Neural progenitor cell (in vitro differentiated cells): ENCODE measurements at places on chromosomes 3 and 15.

DNA sequence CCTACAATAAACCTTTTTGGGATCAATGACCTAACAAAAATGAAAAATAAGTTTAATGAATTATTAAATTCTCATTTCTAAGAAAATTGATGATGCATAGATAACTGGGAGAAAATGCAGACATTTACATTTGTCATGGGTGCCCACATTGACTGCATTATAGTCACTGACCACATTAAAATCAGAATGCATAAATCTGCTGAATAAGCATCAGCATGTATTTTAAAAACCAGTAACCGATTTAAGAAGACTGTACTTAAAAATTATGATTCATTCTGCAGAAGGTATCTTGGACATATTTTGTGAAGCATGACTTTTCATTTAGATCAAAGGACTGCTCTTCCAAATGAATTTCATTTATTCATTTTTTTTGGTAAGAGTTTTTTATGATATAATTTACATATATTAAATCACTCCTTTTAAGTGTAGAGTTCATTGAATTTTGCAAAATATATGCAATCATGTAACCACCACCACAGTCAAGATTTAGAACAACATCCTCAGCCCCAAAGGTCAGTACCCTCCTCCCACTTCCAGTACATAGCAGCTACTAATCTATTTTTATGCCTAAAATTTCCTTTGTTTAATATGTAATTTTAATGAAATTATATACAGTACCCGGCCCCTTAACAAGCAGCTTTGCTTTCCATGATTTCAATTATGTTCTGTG is 11.8 kb downstream of the KCNH8 start:
- no peak for DNase-seq

GRCh38 chr15:72155003-72155621 is 36.9 kb downstream of the SENP8 start:
- no peak for DNase-seq

GRCh38 chr3:134839990-134840389 is 44.9 kb downstream of the EPHB1 start:
- DNase-seq = no peak

GRCh38 chr3:149604125-149604875 is 53.5 kb downstream of the WWTR1 start:
- peak; percentile 69 for DNase-seq

DNA sequence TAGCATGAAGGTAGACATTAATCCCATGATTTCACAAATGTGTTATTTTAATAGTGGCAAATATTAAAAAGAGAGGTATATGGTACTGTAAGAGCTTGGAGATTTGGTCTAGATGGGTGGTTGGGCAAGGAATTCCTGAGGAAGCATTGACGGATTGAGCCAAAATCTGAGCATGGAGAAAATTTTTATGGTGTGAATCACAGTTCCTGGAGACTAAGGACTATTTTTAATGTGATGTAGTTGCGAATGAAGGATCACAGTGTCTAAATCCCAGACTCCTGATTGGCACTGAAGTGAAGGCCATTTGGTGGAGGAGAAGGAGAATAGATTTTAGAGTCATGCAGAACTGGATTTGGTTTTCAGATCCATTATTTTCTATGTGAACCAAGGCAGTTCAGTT is 188.7 kb upstream of the FEZF2 start:
- DNase-seq = no peak

DNA sequence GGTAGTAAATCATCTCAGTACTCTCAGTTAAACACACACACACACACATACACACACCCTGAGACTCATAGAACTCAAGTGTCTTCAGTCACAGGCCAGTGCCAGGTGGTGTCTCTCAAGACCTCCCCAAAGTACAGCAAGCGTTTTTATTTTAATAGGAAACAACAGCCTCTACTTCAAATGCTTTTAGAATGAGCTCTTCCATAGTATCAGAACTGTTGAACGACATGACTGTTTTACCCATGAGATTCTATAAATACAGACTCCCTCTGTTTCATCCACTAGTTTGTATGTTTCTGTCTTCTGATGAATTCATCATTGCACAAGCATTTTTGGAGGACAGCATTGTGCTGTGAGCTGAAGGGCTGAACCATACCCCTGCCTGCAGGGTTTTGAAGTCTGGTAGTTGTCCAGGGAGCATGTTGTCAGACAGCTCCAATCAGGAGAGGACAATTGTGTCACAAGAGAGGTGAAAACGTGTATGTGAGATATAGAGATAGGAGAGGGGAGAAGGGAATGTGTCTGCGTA is 201.0 kb upstream of the BCL6 start:
- no peak for DNase-seq

DNA sequence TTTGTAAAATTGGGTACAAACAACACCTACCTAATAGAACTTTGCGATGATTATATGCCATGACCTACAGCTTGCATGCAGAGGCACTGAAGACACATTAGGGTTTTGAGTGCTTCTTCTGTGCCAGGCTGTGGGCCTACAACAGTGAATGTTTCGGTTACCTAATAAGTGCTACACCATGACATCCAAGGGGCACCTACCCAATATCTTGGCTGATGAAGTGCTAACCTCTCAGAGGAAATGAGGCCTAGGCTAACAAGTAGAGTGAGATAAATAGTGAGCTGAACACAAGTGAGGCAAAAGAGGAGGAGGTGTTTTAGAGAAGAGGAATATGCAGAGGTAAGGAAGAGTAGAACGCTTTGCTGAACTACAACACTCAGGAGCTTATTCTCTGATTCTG is 12.2 kb upstream of the RASGRP1 start:
- DNase-seq = no peak

DNA sequence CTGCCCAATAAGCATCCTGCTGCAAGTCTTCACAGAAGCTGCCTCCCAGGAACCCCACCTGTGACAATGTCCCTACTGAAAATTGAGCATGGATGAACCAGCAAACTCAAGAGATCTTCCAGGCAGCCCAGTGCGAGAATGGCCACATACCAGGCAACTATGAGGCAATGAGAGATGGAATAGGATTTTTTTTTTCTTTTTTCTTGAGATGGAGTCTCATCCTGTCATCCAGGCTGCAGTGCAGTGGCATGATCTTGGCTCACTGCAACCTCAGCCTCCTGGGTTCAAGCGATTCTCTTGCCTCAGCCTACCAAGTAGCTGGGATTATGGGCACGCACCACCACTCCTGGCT is 60.9 kb upstream of the ARL8B start:
- no peak for DNase-seq

DNA sequence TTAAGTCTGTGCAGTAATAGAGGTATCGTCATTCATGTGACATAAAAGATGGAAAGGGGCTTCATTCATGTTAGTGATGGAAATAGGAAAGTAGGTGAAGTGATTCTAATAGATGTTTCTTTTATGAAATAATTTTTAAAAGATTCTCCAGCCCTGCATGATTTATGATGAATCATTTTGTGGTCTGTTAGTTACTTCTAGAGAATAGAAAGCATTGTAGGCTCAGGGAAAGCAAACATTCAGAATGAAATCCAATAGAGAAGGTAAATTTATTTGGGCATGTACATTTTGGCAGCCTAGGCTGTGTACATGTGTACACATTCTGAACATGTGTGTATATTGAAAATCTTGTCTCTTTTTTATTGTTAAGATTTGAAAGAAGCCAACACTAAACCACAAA is 23.1 kb downstream of the PPARG start:
- no peak for DNase-seq

DNA sequence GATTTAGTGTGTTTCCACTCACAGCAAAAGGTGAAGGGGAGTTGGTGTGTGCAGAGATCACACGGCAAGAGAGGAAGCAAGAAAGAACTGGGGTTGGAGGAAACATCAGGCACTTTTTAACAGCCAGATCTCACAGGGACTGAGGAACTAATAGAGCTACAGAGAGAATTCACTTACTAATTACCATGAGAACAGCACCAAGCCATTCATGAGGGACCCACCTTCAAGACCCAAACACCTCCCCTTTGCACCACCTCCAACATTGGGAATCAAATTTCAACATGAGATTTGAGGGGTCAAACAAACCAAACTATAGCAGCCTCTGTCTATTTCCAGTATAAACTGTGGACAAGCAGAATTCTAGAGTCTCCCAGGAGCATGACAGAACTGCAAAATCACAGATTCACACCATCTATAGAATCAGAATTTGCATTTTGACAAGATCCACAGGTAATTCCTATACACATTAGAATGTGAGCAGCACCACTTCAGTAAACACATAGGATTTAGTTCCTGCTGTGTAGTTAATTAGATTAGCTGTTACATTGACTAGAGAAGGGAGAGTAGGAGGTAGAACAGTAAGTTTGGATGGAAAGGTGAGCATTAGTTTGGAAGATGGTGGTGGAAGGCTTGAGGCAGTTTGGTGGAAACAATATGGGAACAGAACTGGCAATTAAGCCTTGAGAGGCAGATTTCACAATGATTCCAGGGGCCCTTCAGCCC is 311.7 kb downstream of the NSUN3 start:
- DNase-seq = peak; percentile 18

- DNase-seq = no peak
Observed at GRCh38 chr15:97806766-97807165, 153.7 kb upstream of the ARRDC4 start.

GRCh38 chr15:42036112-42036905 is 15.5 kb upstream of the PLA2G4E start:
- peak; percentile 25 for DNase-seq

GRCh38 chr3:66797889-66798560 is 200.1 kb upstream of the KBTBD8 start:
- DNase-seq = peak; percentile 71

DNA sequence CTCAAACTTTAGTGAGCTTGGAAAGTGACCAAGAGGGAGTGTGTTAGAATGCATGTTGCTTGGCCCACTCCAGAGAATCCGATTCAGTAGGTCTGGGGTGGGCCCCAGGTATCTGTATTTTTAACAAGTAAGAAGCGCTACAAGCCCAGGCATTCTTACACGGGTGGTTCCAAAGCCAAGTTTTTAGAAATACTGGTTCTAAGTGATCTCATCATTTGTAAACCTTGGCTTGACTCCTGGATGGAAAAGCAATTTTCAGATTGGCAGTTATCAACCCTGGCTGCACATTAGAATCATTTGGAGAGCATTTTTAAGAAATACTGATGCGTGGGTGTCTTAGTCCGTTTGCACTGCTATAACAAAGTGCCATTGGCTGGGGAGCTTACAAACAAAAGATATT is 27.3 kb upstream of the ST8SIA2 start:
- no peak for DNase-seq

DNA sequence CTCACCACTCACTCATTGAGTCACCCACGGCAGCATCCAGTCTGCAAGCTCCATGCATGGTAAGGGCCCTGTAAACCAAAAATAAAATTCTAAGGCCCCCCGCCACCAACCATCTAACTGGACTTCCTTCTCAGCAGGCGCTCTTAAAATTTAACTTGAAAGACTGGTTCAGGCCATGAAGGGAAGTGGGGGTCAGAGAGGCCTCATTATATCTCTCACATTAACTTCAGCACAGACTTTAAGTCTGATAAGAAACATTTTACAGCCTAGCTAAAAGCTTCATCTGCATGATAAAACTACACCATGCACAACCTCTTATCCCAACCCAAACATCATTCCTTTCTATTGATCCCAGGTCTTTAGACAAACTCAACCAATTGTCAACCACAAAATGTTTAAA is 38.5 kb downstream of the FBLN2 start:
- no peak for DNase-seq
